ENCODE measurements at places on chromosomes 12 and 14. TPM values are rescaled to one million over a fixed set of nuclear protein-coding genes. Genes with fewer than 3 reads are reported as not detected.

DNA sequence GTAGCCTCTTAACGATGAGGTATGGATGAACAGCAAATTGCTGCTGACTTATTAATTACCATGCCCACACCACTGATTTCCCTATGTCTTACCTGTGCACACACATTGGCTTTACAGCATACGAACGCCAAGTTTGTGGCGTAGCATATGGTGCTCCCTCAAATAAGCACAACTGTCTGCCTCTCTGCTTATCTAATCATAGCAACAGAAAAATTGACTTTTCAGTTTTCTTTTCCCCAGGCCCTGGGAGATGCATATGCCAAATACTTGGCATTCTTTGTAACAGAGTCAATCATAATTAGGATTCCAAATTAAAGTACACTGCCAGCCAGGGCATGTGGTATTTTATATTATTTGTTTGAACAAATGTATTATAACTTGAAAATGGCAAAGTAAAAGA is 625.5 kb downstream of the DIO2 start:
- DNase-seq: no peak

DNA sequence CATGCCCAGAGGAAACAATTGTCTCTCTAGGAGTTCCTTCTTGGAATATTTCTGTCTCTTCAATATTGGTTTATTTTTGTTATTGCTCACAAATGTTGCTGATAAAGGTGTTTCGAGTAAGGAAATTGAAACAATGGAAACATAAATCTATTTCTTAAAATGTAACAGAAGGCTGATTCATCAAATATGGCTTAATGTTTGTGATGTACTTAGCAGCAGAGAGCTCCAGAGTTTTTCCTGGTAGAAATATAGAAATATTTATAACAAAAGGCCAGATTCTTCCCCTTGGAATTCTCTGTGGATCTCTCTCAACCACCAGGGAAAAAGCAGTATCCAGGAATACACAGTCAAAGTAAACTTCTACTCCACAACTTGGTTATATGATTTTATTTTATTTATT is 149.2 kb upstream of the LRIG3 start:
- no peak for DNase-seq

GRCh38 chr14:79333198-79333546 is 878.1 kb downstream of the DIO2 start:
- no peak for DNase-seq

DNA sequence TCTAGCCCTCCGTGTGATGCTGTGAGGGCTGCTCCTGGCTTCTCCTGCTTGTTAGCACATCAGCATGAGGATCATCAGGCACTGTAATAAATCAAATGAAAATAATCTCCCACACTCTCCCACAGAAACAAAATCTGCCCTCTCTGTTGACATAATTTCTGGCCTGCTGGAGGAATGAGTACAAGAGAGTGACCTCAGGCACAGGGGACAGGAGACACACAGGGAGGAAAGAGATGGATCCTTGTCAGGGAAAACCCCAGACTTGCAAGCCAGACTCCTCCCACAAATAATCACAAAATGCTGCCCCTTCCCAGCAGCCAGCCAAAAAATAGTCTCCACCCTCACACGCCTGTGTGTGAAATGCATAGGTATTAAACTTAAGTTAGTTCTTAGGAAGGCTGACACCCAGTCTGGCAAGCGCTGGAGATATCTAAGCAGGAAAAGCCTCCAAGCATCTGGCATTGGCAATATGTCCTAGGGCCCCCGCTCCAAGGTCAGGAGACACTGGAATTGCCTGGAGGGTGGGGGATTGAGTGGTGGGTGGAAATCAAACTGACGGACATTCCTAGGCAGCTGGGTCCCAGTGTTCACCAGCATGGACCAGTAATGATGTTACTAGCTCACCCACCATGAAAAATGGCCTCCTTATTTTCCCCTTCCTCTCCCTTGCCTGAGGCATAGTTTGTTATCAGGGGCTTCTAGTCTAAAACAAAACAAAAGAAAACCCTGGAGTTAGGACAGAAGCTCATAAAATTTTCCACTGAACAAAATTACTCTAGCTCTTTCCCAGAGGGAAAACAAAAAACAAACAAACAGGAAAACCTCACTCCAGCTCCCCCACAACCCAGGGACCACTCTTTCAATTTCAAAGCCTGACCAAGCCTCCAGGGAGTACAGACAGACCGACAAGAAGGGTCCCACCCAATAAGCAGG is 22.0 kb downstream of the SMUG1 start:
- peak; percentile 86 for DNase-seq

DNA sequence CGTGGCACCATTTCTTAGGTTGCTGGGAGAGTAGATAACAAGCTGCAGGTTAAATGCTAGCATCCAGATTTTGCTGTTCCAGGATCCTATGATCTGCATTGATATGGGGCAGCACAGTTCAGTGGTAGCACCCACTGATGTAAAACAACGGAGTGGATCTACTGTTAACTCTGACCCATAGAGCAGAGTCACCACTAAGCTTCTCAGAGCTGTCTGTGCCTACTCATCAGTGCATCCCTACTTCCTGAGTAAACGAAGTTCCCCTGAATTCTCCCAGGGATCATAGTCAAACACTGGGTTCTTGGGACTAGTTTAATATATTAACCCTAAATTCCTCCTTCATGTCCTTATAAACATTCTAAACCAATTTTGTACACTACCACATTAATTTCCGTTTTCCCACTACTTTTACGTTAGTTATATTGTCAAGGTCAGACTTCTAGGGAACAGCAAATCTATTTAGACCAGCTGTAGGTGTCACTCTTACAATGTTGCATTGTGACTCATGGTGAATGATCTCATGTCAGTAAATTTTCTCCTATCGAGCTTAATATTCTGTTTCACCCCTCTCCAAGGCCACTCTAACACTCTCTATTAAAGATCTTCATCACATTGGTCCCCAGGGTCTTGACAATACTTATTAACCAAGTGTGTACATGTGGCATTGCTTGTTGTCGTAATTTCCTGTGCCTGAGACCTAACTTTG is 10.3 kb downstream of the RERGL start:
- DNase-seq: no peak

GRCh38 chr12:14868916-14869506 is 16.6 kb downstream of the MGP start:
- no peak for DNase-seq

The OLR1 gene
- 1.3 TPM for polyA plus RNA-seq

- no peak for DNase-seq
These were observed 165.4 kb downstream of the DERA start for GRCh38 chr12:16076557-16076956.

DNA sequence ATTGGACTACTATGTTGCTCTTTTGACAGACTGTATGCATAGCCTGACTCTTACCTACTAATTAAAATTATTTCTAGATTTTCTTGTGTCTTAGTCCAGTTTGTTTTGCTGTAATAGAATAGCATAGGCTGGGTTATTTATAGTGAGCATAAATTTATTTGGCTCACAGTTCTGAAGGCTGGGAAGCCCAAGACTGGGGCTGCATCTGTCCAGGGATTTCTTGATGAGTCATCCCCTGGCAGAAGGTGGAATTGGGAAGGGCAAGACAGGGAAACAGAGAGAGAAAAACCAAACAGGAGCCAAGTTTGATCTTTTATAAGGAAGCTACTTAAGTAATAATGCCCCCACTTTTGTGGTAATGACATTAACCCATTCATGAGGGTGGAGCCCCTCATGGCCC is 759.2 kb upstream of the LRFN5 start:
- no peak for DNase-seq

The SLC5A8 gene
- 36.5 TPM for polyA plus RNA-seq

The TSPAN19 gene
- 0.38 TPM for polyA plus RNA-seq

- DNase-seq: no peak
These were observed 40.6 kb downstream of the ATF7 start for GRCh38 chr12:53585448-53586125.

DNA sequence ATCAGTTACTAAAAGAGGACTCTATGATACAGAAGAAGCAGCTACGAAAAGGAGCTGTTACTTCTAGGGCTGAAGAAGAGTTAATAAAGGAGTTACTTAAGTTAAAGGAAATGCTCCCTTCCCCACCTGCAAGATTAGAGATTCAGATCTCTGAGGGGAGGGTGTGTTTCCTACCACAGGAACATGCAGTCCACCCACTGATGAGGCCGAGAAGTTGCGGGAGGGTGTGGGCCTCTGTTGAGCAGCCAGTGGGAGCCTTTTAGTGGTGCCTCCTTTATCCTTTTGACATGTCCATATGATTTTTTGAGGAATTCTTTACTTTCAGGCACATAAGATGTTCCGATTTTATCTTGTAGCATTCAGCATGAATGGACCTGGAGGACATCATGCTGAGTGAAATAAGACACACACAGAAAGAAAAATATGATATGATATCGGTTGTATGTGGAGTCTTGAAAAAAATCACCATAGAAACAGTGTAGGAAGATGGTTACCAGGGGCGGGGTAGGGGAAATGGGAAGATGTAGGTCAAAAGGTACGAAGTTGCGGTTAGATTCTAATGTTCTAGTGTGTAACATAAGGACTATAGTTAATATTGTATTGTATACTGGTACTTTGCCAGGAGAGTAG is 4.4 kb upstream of the M6PR start:
- DNase-seq: no peak

DNA sequence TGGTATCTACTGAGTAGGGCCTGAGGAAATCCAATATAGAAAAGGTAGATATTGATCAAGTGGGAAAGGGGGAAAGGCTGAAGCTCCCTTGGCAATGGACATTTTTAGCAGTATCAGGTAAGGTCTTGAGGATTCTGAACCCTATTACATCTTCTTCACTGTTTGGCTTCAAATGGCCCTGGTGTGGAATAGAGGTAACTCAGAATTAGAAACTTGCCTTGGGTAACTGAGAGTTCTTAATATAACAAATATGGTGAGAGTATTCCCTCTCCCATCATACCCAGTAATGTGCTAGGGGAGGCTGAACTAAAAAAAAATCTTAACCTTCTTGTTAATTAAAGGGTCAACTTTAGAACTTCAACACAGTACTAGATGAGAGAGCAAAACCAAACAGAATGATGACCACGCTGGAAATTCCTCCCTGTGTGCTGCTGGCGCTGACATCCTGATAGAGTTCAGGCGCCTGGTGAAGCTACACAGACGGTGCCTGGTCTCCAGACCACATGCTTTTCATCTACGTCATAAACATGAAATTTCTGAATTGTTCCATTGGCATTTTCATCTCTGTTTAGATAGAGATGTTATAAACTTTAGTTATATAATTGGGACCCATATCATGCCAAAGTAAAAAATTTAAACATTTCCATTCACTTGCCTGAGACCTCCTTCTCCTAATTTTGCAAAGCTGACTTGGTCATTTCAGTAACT is 128.3 kb downstream of the AKAP6 start:
- DNase-seq: no peak

- no peak for DNase-seq
These were observed 33.1 kb upstream of the FBXO34 start for GRCh38 chr14:55238019-55238680.

The KERA gene
- 0.06 TPM for polyA plus RNA-seq

GRCh38 chr14:93943052-93943451 is 15.9 kb downstream of the FAM181A start:
- no peak for DNase-seq

DNA sequence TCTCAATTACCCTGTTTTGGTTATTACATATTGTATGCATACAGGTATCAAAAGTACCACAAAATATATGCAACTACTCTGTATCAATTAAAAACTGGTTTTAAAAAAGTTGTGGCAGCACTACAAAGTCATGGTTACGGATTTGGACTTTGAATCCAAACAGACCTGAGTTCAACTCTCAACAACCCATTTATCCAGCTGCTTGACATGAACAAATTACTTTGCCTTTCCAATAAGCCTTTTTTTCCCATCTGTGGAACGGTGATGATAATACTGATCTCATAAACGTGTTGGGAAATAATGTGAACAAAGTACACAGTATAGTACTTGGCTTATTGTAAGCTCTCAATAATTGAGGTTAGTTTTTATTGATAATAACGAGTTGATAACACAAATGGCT is 85.0 kb downstream of the MNAT1 start:
- no peak for DNase-seq

DNA sequence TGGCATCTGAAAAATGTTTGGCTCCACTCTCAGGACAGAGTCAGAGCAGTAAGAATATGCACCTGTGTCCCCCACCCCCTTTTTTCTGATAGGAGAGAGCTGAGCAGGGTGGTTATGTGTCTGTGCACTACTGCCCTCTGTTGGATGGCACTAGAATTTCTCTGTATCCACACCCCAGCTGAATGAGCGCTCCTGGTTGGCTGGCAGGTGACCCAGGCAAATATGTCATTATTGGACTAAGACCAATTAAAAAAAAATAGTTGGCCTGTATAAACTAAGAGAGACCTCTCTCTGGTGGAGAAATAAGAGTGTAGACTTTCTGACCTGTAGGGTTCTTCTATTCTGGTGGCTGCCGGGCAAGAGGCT is 107.0 kb downstream of the PTCSC3 start:
- no peak for DNase-seq

DNA sequence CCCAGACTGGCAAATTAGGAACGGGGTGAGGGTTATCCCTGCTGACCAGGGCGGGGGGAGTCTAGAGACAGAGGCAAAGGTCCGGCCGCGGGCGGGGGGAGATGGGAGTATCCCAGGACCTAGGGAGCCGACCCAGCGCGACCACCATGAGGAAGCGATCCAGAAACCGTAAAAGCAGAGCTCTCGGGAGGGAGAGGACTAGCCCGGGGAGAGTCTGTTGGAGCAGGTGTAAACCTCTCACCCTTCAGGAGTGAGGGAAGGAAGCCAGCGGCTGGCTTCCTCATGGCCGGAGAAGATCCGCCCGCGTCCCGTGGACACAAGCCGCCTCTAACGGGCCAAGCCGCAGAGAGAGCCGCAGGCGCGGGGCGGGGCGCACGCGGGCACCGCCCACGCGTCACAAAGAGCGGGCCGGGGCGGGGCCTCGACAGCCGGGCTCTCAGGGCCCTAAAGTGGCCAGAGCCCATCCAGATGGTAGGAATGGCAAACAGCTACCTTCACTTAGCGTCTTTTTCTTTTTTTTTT is at the start of gene ACRBP:
Gene ACRBP, minus strand, starts transcription at position 350 of the 522 bp plus-strand sequence. Its CDS starts 66 bp downstream, at position 284.
- peak; percentile 69 for DNase-seq

The LTBR gene
- 75.1 TPM for polyA plus RNA-seq

DNA sequence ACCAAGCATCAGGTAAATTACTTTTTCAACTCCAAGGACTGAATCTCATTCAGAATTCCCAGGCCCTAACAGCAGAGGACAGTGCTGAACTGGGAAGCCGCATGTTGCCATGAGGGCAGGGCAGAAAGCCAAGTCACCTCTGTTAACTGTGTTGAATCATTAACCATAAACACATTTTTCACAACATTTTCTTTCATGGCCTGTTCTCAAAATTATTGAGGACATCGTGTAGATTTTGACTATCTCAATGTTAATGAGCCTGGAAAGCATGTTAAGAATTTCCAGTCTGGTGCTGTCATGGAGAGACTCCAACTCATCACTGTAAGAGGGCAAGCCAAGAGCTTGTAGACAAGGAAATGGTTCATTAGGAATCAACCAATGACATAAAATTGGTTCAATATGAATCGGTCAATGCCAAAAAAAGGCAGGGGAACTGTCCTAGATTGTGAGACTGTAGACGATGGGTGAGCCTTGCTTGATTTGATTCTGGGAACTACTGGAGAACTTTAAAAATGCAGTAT is 33.7 kb downstream of the CPM start:
- no peak for DNase-seq

- DNase-seq: no peak
These were observed 274.2 kb downstream of the SSPN start for GRCh38 chr12:26469421-26470180.

The LMO3 gene
- polyA plus RNA-seq: 1.6 TPM

The CBLN3 gene
- polyA plus RNA-seq: 4.2 TPM

- no peak for DNase-seq
These were observed 6.3 kb downstream of the ITGA5 start for GRCh38 chr12:54412786-54413185.

Data from renal pelvis (tissue), 12 donors.